Activated gamma-delta T cell treated with anti-CD3 and anti-CD28 coated beads, Interleukin-2, amount 50 U/mL, for 16 hours (primary cell): ENCODE measurements at places on chromosomes 3 and 15.

GRCh38 chr15:84823282-84823878 is 6.2 kb downstream of the ALPK3 start:
- no peak for DNase-seq

DNA sequence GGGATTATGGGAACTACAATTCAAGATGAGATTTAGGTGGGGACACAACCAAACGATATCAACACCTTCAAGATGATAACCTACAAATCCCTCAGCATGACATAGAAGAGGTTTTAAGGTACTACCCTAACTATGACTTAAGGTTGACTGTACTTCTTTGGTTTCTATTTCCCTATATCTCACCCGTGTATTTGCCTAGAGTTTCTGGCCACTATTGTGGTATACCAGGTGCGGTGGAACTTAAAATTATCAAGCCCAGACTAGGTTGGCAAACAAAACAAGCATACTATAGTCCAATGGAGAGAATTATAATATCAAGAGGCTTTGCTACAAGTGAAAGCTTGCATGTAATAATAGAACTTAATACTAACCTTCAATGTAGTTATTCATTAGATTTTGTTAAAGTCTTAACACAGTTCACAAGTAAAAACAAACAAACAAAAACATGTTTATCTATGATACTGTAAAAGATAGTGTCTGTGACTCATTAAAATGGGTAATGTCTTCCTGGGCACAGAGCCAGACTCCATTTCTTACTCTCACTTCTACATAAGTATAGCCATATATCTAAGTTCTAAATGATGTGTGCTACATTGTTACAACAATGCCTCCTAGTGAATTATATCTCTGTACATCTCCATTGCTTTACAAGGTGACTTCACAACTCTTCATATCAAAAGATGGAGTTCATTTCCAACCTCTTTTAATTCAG is 479.1 kb downstream of the ZBBX start:
- DNase-seq, result no peak

GRCh38 chr3:5301651-5302297 is 114.3 kb downstream of the EDEM1 start:
- DNase-seq, result no peak

- no peak for DNase-seq
These were observed 197.5 kb downstream of the EPHB1 start for GRCh38 chr3:134992586-134992985.

- DNase-seq, result no peak
These were observed 465.8 kb downstream of the FOXP1 start for GRCh38 chr3:71117572-71118247.

GRCh38 chr15:32928876-32929275 is 211.1 kb downstream of the GREM1 start:
- DNase-seq, result no peak

DNA sequence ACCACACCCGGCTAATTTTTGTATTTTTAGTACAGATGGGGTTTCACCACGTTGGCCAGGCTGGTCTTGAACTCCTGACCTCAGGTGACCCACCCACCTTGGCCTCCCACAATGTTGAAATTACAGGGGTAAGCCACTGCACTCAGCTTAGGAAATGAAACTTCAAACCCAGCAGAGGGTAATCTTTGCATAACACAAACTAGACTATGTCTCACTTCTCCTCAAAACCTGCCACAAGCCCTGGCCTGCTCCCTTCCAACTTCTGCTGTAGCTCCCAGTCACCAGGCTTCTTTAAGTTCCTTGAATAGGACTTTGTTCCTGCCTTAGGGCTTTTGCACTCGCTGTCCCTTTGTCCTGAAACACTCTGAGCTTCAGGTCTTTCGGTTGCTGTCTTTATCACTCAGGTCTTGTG is 39.2 kb upstream of the SEMA4B start:
- no peak for DNase-seq

- no peak for DNase-seq
These were observed 136.1 kb downstream of the CACNA1D start for GRCh38 chr3:53630547-53630946.

DNA sequence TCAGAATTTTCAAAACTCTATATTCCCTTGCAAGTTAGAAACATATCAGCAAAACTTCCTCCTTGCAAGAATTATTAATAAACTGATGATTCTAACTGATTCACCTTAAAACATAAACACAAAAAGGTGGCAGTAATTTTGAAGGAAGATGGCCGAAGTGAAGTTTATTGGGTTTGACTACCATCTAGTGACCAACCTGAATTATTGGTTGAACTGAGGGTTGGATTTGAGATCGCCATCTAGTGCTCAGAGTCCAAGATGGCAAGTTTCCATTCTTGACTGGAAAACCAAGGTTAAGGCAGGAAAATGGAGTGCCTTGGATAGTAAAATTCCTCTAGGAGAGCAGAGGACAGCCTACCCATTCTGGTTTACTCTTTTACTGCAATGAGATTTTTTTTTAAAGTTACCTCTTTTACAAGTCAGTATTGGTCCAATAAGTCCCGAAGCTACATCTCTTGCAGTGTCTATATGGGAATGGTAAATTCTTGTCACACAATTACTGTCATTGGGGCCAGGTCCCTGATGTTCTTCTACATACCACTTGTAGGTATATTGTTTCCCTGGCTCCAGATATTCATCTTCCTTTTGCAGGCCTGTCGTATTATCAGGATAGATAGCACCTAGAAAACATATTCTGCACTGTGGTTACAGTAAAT is 51.6 kb upstream of the CP start:
- no peak for DNase-seq

GRCh38 chr3:149494022-149494758 is 19.7 kb downstream of the TM4SF4 start:
- DNase-seq, result no peak

GRCh38 chr3:108486338-108486737 is 24.1 kb downstream of the MYH15 start:
- DNase-seq, result no peak

GRCh38 chr15:70947351-70948335 is 55.0 kb downstream of the LRRC49 start:
- DNase-seq, result no peak

DNA sequence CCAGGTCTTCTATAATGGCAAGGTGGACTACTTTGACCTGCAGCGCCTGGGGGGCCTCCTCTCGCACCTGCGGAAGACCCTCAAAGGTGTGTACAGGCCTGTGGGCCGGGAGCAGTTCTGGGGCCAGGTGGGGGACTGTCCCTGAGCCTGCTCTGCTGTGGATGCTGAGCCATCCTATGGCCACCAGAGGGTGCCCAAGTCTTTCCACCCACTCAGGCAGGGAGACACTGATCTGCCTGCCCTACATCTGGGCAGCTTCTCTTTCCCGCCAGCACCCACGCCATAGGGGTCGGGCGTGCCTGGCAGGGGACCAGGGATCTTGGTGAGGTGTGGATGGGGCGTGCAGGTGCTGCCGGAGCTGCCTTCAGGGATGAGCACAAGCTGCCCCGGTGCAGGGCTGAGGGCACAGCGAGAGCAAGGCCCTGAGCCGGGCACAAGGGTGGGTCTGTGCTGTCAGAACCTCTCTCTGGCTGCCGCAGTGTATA is 14.1 kb downstream of the RNF123 start:
- peak; percentile 47 for DNase-seq

DNA sequence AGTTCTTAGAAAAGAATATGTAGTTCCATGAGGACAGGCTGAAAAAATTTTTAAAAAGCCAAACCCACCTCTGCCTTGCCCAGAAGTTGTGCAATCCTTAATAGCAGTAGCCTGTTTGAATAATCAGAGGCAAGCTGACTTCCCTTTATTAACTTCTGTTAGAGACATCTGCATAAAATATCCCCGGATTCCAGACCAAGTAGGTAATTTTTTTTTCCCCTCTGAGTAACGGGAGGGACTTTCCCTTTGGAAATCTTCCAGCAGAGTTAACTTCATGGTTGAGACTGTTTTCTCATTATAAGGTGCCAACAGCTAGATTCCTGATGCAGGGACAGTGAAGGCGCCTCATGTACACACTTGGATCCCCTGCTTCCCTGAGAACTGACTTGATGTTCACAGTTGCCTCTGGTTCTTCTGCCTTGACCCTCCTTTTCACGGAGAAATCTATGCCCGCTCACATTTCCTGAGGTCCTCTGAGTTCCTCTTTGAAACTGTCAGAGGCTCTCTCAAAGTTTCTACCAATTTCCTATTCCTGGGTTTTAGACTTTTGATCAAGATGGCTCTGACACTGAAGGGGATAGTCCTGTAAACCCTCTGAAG is 227.6 kb upstream of the BHLHE40 start:
- DNase-seq, result no peak

- DNase-seq, result no peak
These were observed 61.2 kb downstream of the IQGAP1 start for GRCh38 chr15:90449206-90449735.

DNA sequence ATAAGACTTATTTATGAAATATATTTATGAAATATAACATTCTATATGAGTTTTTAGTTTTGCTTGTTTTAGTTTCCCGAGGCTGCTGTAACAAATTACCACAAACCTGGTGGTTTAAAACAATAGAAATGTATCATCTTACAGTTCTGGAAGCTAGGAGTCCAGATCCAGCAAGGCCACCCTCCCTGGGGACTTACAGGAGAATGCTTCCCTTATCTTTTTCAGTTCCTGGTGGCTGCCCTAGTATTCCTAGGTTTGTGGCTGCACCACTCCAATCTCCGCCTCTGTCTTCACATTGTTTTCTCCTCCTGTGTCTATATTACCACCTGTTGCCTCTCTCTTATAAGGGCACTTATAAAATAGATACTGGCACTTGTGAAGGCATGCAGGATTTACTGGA is 877.8 kb downstream of the TUSC7 start:
- DNase-seq, result no peak
